ENCODE measurements at places on chromosomes 6 and 20.

DNA sequence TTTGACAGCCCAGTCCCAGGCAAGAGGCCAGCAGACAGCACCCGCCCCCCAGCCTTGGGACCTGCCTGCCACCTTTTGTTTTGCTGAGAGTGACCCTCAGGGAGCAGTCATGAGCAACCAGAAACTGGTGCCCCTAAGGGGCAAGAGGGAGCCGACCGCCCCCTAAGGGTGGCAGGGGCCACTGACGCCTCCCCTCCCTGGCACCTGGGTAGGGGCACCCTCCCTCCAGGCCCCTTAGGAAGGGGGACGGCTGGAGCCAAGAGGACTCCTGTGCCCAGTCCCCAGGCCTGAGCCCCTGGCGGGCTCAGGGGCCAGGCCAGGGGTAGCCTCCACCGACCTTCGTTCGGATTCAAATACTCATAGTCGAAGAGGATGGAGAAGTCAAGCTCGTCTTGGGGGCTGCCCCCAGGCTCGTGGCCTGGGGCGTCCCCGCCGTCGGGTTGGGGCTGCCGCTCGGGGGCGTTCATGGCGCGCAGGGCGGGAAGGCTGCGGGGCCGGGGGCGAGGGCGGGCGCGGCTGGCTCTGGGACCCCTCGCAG is 417 bp downstream of the NFATC2 start:
- DNase-seq: no peak

- no peak for DNase-seq
Measured at GRCh38 chr20:60090631-60091030, 132.4 kb downstream of the CDH26 start.

- DNase-seq: no peak
Measured at GRCh38 chr6:14743474-14744211, 502.2 kb upstream of the JARID2 start.

DNA sequence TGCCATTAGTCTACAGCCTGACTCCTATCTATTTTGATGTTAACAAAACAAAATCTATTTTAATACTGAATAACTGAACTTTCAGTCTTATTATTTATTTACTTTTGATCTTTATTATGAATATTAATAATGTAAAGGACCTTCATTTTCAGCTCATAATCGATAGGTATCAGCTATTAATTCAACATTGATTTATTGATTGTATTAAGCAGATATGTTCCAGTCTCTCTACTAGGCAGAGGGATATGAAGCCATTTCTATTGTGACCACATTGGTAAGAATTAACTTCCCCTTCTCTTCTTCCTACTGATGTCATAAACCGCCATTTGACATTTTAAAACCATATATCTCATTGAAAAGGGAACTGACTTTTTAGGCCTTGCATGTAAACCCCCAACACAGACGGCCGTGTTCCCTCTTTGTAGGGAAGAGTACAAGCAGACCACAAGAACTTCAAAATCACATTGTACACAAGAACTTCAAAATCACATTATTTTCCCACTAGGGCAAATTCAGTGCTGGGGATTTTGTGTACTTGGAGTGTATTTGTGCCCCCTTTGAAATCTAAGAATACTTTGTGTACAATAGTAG is 69.5 kb upstream of the FABP7 start:
- no peak for DNase-seq

- DNase-seq: no peak
Measured at GRCh38 chr20:34907616-34908469, 31.4 kb downstream of the ACSS2 start.

GRCh38 chr6:67231092-67231491 is 1404.0 kb upstream of the ADGRB3 start:
- no peak for DNase-seq

DNA sequence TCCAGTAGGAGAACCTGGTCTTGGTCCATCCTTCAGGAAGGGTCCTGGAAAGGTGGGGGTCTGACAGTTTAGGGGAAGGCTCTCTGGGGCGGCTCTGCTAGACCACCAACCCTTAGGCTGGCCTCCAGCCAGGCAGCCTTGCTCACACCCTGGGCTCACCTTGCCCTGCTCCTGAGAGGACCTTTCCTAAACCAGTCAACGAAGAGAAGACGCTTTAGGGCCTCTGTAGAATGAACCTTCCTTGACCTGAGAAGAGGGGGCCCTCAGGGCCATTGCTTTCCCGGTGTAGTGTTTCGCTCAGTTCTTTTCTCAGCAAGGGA is 1.1 kb downstream of the CDC25B start:
- DNase-seq: no peak

DNA sequence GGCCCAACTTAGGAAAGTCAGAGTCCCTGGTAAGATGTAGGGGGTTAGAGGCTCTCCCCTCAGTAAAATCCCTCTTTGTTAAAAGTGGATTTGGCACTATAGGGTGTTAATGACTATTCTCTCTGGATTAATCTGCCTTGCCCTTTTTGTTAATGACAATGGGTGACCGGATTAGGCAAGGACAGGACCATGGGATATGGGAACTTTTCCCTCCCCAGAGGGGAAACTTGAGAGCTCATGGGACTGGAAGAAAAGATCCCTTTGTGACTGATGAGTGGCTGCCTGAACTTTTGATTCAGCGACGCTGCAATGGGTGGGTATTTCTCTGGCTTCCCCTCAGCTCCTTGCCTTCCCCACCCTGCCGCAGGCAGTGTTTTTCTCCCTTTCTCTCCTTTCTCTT is 12.2 kb upstream of the TAAR9 start:
- no peak for DNase-seq

- DNase-seq: no peak
Measured at GRCh38 chr20:23037017-23037481, 1.9 kb downstream of the SSTR4 start.

DNA sequence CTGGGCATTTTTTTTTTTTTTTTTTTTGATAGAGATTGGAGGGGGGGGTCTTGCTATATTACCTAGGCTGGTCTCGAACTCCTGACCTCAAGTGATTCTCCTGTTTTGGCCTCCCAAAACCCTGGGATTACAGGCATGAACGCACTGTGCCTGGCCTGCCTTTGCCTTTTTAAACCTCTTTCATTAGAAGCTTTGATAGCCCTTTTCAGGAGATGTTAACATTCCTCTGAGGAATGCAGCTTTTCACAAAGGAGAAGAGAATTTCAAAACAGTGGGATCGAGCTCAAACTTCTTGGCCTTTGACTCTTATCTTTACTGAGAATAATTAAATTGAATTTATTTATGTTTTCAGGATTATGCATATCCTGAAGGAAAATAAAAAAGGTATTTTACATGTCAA is 31.3 kb downstream of the SLC26A8 start:
- DNase-seq: no peak

- DNase-seq: no peak
Measured at GRCh38 chr6:155241966-155242365, 21.8 kb upstream of the CLDN20 start.

DNA sequence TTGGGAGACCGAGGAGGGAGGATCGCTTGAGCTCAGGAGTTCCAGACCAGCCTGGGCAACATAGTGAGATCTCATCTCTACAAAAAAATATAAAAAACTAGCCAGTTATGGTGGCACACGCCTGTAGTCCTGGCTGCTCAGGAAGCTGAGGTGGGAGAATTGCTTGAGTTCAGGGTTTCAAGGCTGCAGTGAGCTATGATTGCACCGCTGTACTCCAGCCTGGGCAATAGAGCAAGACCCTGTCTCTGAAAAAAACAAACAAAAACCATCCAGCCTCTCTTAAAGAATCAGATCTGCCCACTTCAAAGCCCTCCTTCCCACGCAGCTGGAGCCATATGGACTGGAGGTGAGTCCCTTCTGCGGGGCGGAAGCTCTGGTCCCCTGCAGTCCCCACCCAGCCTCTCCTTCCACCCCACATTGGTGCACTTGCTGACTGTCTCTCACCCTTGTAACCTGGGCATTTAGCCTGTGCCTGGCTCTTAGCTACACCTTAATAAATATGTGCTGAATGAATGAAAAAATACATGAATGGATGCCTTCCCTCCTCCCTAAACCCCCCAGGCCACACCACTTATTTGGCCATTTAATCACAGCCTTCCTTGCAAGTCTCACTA is 7.2 kb upstream of the PARD6B start:
- no peak for DNase-seq

GRCh38 chr6:151494235-151494935 is 568 bp downstream of the CCDC170 start:
- DNase-seq: peak; percentile 45

- DNase-seq: peak; percentile 83
Measured at GRCh38 chr20:51750037-51750769, 18.0 kb downstream of the ATP9A start.

DNA sequence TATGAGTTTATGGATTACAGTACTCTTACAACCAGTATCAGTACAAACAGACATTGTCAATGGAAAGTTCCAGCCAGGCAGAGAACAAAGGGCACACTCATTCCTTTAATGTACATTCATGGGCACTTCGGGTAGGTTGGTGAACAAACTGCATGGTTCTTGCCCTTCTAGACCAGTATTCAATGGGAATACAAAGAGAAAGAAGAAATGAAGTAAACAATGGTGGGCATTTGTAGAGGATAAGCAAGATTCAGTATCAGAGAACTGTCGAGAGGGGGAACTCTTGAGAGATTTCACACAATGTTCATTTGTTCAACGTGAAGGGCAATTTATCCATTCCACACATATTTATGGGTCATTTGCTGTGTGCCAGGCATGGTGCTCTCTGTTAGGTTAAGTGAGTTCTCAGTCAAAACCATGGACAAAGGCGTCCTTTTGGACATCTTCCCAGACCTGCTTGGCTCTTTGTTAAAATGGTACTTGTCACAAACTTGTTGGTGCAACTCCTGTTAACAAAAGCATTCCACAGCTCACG is 714.8 kb downstream of the DHX35 start:
- peak; percentile 56 for DNase-seq

All from NCI-H774 (cell line).